ENCODE measurements at places on chromosomes 6 and 20. TPM values are rescaled to one million over a fixed set of nuclear protein-coding genes. Genes with fewer than 3 reads are reported as not detected.

DNA sequence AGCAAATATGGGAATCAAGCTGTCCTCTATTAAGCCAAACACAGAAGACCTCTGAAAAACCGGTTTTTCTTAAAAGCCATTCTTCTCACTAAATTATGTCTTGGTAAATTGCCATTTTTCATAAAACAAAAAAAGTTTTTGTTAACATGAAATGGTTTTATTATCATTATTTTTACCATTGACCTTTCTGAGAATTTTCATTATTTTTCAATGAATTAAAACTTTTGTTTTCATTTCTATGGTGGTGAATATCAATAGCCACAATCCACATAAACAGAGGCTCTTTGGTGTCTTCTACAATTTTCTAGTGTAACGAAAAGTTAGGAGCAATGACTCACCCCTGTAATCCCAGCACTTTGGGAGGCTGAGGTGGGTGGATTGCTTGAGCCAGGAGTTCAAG, 2.1 kb downstream of the SF3B5 start:
- no peak for DNase-seq

DNA sequence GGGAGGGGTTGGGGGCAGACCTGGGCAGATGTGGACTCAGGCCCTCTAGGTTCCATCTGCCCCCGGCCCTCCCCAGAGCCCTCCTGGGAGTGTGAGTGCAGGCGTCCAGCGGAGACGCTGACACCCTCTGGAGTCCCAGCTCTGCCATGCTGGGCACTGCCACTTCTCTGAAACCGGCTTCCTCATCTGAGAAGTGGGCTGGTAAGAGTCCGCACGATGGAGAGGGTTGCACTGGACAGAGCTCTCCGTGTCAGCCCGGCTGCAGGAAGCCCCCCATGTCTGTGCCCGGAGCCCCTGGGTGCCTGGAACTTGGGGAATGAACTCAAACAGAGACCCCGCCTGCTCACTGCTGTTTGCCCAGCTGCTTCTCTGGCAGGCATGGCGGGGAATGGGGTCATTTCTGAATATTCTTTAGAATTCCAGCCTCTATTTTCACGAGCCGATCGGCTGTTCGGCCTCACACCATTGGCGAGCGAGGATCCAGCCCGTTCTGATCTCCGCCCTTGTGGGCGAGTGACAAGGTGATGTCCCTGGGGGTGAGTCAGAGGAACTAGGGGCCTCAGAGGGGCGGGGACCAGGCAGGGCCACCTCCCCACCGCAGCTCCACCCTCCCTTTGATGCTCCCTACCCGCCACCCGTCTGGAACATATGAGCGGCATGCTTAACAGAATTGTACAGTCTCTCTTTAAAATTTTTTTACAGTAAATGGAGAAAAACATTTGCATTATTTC, 47.8 kb upstream of the GATA5 start:
- DNase-seq, result no peak

DNA sequence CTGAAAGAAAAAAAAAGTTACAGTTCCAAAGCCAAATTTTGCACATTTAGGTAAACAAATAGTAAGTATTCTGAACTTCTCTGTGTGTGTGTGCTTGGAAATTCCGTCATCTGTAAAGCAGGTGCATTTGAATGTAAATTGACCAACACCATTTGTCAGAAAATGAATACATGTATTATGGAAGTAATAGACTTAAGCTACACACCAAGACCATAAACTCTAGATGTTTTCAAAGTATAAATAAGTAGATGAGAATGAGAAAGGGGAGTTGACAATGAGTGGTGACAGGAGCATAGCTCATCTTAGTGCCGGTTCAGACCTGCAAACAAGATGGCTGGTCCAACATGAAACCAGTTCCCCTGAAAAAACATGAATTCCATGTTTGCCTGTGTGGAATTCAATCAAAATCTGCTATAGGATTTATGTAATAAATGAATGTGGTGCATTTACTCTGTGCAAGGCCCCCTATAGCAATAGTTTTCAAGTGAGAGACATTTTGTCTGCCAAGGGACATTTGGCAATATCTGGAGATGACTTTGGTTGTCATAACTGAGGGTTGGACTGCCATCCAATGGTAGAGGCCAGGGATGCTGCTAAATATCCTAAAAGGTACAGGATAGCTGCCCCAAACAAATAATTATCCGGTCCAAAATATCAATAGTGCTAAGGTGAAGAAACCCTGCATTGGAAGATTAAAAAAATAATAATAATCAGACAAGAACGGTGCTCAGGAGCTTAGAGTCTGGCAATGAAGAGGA, 11.0 kb upstream of the FILIP1 start:
- no peak for DNase-seq

DNA sequence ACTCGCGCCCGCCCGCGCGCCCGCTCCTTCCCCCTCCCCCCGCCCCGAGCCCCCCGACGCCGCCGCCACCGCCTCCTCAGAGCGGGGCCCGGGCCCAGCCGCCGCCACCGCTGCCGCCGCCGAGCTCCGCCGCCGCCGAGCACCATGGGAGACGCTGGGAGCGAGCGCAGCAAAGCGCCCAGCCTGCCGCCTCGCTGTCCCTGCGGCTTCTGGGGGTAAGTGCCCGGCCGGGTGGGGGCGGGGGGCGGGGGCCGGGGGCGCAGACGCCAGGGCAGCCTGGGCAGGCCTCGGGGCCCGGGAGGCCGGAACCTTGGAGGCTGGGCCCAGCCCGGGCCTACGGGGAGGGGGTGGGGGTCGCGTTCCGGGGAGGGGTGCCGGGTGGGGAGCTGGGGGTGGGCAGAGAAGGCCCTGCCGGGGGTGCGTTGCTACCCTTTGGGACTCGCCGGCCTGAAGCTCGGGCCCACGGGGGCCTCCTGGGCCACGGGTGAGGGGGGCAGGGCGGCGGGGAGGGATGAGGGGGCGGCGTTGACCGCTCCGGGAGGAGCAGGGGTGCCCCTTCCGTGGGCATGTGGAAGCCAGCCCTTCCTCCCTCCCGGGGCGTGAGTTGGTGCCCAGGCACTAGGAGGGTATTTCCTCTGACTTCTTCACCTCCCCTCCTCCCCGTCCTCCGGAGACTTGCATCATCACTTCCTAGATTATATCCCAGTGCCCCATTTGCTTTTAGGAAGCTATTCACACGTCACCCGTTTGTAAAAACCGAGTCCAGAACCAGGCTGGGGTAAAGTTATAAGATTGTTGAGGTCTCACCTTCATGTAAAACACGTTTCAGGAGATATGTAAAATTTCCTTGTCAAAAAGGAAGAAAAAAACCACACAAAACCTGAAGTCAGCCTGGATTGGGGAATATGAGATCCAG, 533 bp downstream of the ZFAND3 start:
- peak; percentile 33 for DNase-seq

DNA sequence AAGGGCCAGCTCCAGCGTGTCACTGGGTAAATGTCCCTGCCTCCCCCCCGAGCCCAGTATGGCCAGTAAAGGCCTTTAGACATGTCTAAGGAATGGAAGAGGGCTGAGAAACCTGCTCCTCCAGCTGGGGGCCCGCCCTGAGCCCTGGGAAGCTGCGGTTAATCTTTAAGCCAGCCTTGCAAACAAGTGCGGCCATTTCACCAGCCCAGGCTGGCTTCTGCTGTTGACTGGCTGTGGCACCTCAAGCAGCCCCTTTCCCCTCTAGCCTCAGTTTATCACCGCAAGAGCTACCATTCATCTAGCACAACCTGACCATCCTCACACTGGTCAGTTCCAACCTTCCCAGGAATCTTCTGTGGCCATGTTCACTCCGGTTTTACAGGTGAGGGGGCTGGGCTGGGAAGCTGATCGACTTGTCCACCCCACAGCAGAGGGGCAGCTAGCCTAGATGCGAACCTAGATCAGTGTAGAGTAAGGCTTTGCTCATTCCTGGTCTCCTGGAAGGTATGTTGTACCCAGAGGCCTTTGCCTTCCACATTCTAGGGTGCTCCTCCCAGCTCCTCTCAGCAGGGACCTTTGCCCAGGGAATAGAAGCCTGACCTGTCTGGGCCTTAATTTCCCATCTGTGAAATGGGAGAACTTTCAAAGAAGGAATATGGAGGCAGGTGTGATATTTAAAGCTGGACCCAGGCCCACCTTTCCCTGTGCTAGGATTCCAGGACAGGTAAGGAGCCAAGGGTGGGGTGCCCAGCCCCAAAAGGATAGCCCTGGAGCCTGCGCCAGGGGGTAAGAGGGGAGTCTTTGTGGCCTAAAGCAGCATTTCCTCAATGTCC, 1.2 kb upstream of the SRC start:
- no peak for DNase-seq

DNA sequence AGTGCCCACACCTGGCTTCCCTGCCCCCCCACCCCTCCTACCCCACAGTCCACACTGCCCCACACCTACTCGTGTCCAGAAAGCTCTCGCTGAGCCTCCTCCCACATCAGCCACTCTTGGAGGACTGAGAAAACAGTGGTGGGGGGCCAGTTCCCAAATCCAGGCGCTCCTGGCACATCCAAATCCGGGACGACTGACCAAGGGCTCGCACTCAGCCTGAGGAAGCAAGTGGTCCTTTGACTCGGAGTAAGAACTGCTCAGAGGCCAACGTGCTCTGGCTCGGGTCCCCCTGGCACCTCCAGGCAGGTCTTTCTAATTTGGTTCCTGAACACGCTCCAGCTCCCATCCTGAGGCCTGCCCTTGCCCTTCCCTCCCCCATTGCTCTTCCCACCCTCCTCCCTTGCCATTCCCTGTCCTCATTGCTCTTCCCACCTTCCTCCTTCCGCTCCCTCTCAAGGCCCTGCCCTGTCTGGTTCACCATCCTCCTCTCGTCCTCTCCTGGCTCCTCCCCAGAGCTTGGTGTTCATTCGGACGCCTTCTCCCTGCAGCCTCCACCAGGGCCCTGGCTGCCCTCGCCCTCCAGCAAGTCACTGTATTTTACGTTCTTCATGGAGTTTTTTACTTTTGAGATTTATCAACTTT, 83.6 kb downstream of the THBS2 start:
- no peak for DNase-seq

DNA sequence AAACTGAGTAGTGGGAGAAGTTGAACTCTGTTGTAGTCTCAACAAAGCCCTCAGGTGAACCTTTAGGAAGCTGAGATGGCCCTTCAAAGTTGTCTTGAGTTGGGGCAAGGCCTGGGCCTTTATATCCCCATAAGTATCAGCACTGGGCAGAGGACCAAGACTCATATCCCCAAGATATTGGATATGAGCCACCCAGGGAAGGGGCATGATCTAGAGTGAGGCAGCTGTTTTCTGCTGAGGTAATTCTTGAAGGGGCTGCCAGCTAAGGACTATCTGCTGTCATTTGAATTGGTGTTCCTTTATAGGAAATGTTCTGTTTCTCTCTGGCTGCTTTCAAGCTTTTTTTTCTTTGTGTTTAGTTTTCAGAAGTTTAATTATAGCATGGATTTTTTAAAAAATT, 140.7 kb upstream of the FLRT3 start:
- no peak for DNase-seq

- DNase-seq, result no peak
These were observed 28.2 kb upstream of the GSTA4 start for GRCh38 chr6:53023323-53023722.

GRCh38 chr6:107246972-107247615, 131.8 kb upstream of the BEND3 start:
- DNase-seq, result no peak

GRCh38 chr6:90544741-90545140, 42.1 kb downstream of the MAP3K7 start:
- DNase-seq, result no peak

DNA sequence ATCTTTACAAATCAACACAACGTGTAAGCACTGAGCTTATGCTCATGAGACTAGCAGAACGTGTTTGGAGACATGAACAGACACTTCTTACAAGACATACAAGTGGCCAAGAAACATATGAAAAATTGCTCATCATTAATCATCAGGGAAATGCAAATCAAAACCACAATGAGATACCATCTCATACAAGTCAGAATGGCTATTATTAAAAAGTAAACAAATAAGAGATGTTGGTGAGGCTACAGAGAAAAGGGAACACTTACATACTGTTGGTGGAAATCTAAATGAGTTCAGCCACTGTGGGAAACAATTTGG, 327.9 kb upstream of the SOX4 start:
- DNase-seq, result no peak

DNA sequence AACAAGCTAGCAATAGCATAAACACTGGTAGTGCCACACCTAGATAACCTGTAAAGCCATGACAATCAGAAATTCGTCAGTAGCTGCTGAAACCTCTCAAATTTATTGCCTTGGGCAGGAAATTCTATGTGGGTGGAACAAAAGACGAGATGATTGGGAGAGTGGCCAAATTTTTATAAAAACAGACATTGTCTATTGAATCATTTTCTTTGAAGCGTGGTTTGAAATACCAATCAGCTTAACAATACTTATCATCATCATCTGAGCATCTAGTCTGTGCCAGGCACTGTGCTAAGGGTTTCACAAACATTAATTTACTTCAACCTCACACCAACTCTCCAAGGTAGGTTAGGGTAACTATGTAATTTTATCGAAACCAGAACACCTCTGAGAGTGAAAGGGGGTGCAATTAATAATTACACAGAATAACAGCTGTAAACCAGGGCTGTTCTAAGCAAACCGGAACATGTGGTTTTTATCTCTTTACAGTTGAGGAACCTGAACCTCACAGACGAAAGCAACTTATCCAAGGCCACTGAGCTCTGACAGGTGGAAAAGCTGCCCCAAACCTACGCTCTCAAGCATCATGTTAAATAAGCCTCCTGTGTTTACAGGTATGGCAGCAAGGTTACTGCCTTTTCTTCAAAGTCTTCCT, 43.4 kb downstream of the NHSL1 start:
- peak; percentile 26 for DNase-seq

GRCh38 chr6:149007846-149008245, 261.0 kb downstream of the UST start:
- DNase-seq, result no peak

- DNase-seq, result no peak
These were observed 29.4 kb downstream of the GLO1 start for GRCh38 chr6:38673397-38674165.

- DNase-seq, result no peak
These were observed 117.9 kb upstream of the ZNF217 start for GRCh38 chr20:53711333-53712211.

DNA sequence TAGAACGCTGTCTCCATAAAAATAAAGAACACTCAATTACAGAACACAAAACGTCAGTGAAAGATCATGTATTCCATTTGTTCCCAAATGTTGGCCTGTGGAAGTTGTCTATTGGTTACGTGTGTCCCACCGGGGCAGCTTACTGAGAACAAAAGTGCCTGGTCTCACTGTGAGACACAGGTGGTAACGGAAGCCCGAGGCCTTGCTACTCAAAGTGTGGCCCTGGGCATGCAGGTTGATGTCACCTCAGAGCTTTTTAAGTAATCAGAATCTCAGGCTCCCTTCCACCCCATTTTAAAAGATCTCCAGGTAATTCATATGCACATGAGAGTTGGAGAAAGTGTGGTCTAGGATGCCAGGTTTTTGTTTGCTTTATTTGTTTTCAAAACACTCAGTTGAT, 422.5 kb upstream of the OPRM1 start:
- DNase-seq, result no peak

GRCh38 chr6:83921315-83921714, 61.8 kb downstream of the CYB5R4 start:
- DNase-seq, result no peak

Gene HSPA12B
- total RNA-seq, result 7.9 TPM

Gene TUBE1
- total RNA-seq, result 14.6 TPM

Gene HDGFL1
- not detected for total RNA-seq

Gene REV3L
- total RNA-seq, result 20.0 TPM

Gene TCP11
- 0.18 TPM for total RNA-seq

Gene PTCHD4
- total RNA-seq, result 3.3 TPM

Gene ZSCAN9
- 11.6 TPM for total RNA-seq

Gene THBD
- 139 TPM for total RNA-seq

Gene TNXB
- total RNA-seq, result 0.21 TPM

Gene RFX6
- total RNA-seq, result not detected

Data from pulmonary artery endothelial cell (primary cell).